ENCODE measurements at places on chromosomes 2 and 18. TPM values are rescaled to one million over a fixed set of nuclear protein-coding genes. Genes with fewer than 3 reads are reported as not detected.

The CIDEA gene
- total RNA-seq: not detected

The REG1B gene
- total RNA-seq: not detected

The SULT1C4 gene
- not detected for total RNA-seq

The ACTG2 gene
- total RNA-seq: 978 TPM

The STPG4 gene
- not detected for total RNA-seq

All from stomach (tissue), 19 donors.